Stimulated activated CD8-positive, alpha-beta memory T cell treated with anti-CD3 and anti-CD28 coated beads, Interleukin-7, amount 100 ng/mL, for 1 hour (primary cell): ENCODE measurements at places on chromosomes 7 and 10.

GRCh38 chr10:111835574-111835973 lies 348.0 kb downstream of the GPAM start:
- DNase-seq = no peak

GRCh38 chr10:79067241-79068202 lies 1.2 kb upstream of the ZMIZ1 start:
- peak; percentile 61 for DNase-seq

GRCh38 chr10:48608279-48608681 lies 3.4 kb upstream of the ARHGAP22 start:
- no peak for DNase-seq

DNA sequence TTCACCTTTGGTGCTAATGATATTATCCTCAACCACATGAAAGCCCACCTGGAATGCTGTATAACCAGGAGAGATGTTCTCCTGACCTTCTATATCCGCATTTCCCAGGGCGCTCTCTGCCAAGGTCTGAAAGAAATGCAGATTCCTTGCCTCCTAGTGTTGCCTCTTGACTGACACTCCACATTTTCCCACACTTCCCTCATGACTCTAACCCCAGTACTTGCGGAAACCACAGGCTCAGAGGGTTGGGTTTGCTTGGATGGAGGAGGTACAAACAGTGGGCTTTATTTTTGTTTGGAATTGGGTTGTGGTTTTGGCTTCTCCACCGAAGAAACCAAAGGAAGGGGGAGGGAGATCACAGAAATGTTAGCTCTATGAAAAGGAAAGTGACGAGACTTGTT lies 222.9 kb upstream of the CELF2 start:
- no peak for DNase-seq

DNA sequence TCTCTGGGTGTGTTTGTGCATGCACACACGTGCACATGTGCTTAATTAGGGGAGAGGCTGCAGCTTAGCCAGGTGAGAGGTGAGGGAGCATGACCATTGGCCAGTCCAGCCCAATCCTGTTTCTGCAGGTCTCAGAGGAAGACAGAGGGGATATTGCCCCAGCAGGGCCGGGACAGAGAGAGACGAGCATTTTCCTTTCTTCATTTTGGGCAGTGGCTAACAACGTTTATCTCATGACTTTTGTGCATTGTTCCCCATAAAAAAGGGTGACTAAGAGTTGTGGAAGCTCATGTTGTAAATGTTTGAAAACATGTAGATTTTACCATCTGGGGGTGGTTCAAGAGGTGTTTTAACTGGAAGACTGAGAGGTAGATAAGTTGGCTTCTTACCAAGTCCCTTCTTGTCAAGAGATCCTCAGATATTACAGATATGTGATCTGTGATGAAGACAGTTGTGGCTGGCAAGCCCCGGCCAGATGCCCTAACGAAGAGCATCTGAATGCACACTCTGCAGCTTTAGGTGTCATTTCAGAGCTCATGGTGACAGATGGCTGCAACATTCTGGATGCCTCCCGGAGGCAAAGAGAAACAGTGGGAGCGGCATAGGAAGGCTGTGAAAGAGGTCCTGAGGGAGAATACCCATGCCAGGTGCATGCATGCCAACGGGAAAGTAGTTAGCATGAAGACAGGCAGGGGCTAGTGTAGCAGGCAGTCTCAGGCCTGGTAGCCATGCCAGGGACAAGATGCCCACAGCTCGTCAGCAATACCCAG lies 16.7 kb upstream of the DMBT1 start:
- no peak for DNase-seq

DNA sequence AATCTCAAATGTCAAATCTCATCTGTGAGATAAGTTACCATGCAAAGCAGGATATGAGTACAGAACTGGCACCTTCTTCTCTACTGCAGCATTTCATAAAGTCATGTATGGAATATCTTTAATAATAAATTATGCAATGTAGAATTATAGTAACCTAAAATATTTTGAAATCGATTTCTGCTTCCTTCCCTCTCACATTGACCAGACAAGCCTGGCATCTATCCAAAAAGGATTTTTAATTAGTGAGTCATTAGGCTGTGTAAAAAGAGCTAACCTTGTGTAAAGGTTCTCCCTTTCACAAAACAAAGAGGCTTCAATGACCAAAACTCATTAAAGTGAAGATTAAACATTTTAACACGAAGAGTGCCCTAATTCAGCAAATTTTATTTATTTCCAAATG lies 48.8 kb upstream of the EXOC6 start:
- no peak for DNase-seq

GRCh38 chr7:76352193-76352592 lies 6.6 kb downstream of the YWHAG start:
- DNase-seq = no peak

DNA sequence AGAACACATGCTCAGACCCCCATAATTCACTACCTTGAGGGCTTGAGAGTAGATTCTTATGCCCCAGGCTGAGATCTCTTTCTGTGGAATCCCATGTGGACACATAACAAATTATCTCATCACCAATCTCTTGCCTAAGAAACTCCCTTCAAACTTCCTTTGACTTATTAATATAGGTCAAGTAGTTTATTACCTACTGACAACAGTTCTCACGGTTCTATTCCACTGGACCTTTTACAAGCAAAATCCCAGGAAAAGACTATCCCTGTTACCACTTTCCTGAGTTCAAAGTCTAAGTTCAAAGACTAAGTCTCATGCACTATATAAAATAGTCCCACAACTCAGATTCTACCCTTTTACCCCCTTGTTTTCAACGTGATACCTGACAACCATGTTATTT lies 754.7 kb downstream of the SUGCT start:
- DNase-seq = no peak

DNA sequence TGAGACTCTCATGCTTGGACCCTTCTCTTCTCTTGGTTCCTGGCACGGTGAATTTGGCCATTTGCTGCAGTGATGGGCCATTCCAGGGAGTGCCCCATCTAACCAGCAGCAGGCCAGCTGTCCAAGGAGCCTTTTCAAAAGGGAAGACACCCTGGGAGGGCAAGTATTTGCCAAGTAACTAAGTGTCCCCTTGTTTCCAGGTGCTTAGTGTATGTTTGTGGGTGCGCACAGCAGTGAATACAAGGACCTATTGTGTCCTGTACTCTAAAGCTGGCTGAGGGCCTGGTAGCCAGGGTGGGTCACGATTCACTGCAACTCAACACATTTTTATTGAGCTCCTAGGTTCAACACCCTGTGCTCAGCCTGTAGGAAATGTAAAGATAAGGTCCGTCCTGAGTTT lies 348.8 kb downstream of the RNLS start:
- no peak for DNase-seq

GRCh38 chr10:110181451-110181850 lies 26.0 kb upstream of the MXI1 start:
- DNase-seq = no peak
